ENCODE measurements at places on chromosomes 7 and 10. TPM values are rescaled to one million over a fixed set of nuclear protein-coding genes. Genes with fewer than 3 reads are reported as not detected.

Gene CHRM2
- not detected for total RNA-seq

DNA sequence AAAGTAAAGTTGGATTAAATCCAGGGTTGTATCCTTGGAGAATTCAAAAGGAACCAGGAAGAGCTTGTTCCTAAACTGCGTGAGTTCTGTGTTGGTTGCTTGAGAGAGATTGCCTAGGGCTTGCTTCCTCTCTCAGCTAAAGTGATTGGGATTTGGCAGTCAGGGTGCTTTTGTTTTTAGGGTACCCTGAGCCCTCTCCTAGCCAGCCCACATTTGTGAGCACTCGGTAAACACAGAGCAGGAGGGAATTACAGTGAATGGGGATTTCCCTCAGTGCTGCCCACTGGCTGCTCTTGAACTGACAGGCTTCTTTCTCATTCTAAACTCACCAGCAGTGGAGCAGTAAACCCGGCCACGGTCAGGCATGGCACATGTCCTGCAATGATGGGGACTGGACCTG, 146.9 kb downstream of the TPST1 start:
- DNase-seq = no peak

Gene CRCP
- 35.8 TPM for total RNA-seq

Gene TLX1
- total RNA-seq = not detected

DNA sequence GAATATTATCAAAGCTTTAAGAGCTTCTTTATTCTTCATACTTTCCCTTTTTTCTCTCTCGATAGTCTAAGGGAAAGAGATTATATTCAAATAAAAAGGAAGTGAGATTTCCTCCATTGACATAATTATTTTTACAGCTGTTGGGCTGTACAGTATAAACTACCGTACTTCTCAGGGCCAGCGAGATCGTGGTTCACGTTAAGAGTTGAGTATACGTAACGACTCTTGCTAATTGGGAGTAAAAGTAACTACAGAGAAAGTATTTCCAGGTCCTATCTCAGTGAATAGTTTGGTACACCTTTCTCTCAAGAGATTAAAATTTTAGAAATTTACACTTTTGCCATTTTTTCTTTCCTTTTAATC, 57.8 kb downstream of the INPP5F start:
- no peak for DNase-seq

DNA sequence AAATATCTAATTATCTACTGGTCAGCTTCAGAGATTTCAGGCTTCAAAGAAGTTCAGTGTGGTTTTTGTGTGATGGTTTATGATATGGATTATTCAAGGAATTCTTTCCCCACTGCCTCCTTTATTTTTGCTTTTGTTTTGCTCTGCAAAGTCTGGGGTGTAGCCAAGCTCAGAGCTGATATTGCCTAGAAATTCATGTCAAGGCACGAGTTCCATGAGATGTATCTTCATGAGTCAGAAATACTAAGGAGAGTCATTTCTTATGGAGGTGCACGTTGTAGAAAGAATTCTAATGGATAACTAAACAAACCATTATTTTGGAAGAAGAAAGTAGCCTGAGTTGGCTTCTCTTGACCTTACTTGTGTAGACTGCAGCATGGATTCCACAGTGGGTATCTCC, 37.4 kb downstream of the VIM start:
- no peak for DNase-seq

GRCh38 chr10:26792758-26793495, 67.8 kb downstream of the ABI1 start:
- no peak for DNase-seq

DNA sequence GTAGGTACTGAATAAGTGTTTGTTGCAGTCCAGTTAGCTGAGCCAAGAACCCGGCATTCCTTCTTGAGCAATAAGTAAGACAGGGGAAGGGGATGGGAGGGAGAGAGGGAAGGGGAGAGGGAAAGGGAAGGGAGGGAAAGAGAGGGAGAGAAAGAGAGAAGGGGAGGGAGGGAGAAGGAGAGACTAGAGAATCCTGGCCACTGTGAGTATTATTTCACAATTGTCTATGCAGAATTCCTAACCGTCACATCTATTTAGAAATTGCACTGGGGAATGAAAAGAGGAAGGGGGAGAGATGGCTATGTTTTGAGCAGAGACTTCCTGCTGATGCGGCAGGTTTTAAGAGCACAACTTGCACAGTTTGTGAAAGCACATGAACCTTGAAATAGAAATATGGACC, 251.4 kb upstream of the ZMIZ1 start:
- DNase-seq = no peak

- DNase-seq = no peak
These were observed 96.4 kb downstream of the CALD1 start for GRCh38 chr7:134875867-134876266.

GRCh38 chr10:93612311-93612710, at the start of gene PDE6C:
Gene PDE6C (plus strand): TSS chr10:93612537. CDS start chr10:93612726, 189 bp downstream.
- DNase-seq = no peak

Gene COL17A1
- total RNA-seq = 10.8 TPM

- no peak for DNase-seq
These were observed 428.8 kb downstream of the SH2D4B start for GRCh38 chr10:80966326-80966986.

Gene TAS2R5
- 2.5 TPM for total RNA-seq

DNA sequence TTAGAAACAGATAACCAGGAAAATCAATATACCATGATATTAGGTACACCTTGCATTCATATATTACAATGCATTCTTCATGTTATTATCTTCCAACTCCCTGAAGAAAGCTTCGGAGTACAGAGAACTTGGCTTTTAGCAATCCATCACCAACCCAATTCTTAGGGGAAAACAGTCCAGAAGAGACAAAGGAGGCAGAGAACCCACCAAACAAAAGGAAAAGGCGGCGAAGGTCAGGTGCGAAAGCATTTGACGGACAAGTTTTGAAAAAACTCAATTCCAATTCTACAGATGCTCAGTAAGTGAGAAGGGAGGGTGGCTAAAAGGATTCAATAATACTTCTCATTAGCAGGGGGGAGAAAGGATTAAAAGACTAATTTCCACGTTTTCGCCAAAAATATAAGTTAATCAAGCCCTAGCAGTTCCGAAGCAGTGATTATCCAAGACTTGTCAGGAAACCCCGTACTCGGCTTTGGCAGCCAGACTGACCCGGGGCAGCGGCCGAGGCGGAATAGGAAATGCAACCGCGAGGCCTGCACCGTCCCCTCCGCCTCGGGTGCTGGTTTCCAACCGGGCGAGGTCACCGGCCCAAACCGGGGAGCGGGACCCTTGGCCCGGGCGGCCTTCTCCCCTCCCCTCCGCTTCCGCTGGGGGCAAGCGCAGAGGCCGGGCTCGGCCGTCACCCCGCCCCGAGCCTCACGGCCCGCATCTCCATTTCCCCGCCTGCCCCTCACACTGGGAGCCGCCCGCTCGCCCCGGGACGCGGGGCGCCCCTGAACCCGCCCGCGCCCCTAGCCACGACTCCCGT, 747 bp downstream of the GDI2 start:
- DNase-seq = peak; percentile 70

DNA sequence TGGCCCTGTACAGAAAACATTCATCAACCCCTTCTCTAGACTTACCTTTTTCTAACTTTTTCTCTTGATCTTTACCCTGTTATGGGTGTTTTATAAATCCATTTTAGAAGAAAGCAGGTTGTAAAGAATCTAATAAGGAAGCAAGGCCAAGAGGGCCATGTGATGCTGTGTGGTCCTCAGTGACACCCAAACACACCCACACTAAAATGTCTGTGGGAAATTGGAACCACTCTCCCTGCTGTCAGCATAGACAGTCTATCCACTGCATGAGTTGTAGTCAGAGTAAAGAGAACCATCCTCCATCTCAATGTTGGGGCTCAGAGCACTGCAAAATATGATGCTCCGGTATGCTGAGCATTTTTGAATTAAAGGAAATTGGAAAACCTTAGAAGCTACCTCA, 235.5 kb downstream of the SKIDA1 start:
- DNase-seq = no peak

- no peak for DNase-seq
These were observed 3.5 kb downstream of the MNX1 start for GRCh38 chr7:157006829-157007469.

Gene PIK3AP1
- total RNA-seq = 28.4 TPM

DNA sequence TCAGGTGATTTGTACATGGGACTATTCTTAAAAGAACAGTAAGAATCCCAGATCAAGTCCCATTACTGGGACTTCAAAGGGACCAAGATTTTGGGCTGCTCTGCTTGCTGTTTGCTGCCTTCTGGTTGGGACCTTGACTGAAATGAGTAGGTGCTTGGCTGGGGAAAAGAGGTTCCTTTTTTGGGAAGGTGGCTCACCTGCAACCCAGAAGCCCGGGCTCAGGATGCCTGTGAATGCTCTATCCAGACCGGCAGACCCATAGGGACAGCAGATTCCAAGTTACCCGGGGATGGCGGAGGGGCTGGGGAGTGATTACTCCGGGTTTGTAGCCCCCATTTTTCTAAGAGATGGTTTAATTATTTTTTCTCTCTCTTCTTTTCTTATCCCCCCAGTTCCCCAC, 104.0 kb downstream of the CPXM2 start:
- DNase-seq = no peak

DNA sequence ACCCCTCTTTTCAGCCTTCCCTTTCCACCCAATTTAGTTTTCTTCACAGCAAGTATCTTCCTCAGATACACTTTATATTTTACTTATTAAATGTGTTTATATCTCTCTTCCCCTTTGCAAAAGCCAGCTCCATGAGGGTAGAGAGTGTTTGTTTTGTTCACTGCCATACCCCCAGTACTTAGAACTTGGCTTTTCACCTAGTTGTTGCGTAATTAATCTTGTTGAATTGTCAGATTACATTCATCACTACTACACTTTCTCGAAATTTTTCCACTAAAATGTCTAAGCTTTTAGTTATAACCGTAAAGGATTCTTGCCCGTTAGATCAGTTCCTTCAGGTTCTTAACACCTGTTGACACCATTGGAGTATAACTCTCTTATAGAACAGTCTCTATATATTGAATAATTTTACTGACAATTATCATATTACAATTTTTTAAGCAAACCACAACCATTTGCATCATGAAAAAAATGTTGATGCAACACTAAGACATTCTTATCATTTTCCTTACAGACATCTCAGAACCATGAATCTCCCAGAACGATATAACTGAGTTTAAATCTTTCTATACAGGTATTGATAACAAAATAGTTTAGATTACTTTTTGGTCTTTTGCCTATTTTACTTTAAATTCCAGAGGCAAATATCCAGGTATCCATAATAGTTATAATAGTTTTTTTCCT, 29.9 kb downstream of the VWDE start:
- no peak for DNase-seq

Gene HKDC1
- total RNA-seq = 27.4 TPM

Gene GJD4
- total RNA-seq = not detected

- DNase-seq = no peak
These were observed 65.6 kb downstream of the RBM33 start for GRCh38 chr7:155710031-155710430.

DNA sequence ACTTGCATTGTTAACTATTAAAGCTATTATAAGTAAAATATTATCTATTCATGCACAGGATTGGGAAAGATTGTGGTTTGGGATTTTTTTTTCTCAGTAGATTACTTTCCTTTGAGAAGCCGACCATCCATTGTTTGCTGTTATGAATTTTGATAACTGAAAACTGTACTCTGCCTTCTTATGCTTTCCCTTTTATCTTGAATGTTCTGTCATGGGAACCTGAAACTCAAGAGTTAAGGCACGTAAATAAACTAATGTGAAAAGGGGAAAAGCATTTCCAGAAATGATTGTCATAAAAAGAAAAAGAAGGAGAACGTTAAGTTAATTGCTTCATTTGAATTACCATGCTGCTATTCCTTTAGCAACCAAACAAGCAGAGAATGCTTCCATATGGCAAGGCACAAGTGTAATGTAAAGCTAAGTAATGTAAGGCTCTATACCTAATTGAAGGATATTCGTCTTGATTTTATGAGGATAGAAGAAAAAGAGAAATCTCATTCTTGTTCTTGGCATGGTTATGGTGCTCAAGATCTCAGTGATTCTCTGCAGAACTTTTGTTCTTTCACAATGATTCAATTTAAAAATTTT, 370.8 kb downstream of the AUTS2 start:
- no peak for DNase-seq

Gene ECHS1
- total RNA-seq = 85.6 TPM

Measured in kidney (tissue), 22 donors.